ENCODE measurements at places on chromosomes 6 and 20.

GRCh38 chr6:85372188-85372914 lies 77.5 kb upstream of the NT5E start:
- DNase-seq, result no peak

DNA sequence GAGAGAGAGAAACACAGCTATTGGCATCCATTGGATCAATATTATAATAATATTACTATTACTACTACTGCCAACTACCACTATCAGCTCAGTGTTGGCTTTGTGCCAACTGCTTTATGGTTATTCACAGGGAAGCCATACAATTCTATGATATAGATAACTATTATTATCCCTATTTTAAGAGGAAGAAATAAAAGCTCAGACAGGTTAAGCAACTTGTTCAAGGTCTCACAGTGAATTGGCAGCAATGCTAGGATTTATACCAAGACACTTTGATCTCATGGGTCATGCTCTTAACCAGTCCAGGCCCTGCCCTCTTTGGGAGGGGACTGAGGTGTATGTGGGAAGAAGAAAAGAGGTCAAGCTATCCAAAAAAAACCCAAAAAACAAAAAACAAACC lies 82.0 kb upstream of the TRAF3IP2 start:
- DNase-seq, result no peak

- DNase-seq, result no peak
Measured at GRCh38 chr20:90651-91050, 3.2 kb downstream of the DEFB125 start.

DNA sequence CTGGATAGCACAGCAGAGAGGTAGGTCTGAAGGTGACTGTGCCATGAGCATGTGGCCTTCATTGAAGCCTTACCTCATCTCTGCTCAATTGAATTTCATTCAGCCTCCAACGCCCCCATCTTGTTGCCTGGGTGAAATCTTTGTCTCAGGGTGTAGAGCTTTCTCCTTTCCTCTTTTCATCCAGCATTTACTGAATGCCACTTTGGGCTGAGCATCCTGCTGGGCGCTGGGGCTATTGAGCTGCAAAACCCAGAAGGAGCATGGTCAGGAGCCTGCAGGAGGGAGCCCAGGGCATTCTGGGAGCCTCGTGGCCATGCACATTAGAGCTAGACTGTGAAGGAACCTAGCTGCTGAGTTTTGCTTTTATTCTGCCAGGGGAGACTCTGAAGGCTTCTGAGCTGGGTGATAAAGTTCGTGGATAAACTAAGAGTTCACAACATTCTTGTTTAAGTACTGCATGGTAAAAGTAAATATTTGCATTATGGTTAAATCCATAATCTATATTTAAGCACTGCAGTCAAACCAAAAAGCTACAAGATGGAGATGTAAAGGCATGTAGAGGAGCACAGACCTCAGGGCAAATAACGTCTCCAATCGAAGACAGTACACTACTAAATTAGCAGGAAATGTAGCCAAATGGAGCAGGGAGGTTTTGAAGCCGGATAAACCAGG lies 13.2 kb upstream of the ASXL1 start:
- DNase-seq, result no peak

- DNase-seq, result no peak
Measured at GRCh38 chr6:41002168-41002567, 36.9 kb downstream of the UNC5CL start.

- DNase-seq, result no peak
Measured at GRCh38 chr20:48738399-48739304, 89.1 kb downstream of the PREX1 start.

GRCh38 chr20:15917283-15917682 lies 656.0 kb downstream of the KIF16B start:
- no peak for DNase-seq

- no peak for DNase-seq
Measured at GRCh38 chr6:110398778-110399177, 16.6 kb downstream of the DDO start.

- DNase-seq, result no peak
Measured at GRCh38 chr20:10978019-10978702, 304.4 kb upstream of the JAG1 start.

DNA sequence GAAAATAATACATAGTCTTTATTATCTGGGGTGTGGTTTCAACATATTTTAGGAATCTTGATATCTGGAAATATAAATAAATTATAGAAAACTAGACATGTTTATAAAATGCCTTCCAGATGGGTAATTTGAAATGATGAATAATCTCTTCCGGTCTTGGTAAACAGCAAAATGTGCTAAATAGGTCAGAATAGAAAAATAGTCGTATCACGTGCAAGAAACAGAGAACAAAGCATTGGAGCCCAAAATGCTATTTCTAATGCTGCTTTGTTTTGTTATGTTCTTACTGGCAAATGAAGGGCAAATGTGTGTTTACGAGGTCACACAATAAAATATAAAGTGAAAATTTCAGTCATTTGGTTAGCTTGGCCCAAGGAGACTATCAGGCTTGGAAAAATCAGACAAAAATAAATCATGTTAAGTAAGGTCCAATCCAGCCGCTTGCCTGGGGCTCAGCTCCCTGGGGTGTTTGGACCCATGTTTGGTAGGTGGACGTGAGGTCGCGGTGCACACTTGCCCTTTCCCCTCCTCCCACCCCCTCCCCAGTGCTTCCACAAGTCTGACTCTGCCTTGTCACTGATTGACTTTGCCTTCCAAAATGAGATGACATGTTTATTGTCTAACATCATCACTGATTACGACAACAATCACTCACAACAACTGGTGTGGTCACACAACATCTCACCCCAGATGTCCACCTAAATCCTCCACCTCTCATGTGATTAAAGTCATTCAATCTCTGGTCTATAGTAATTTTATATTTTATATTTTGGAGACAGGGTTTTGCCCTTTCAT lies 56.0 kb downstream of the RIN2 start:
- DNase-seq, result no peak

DNA sequence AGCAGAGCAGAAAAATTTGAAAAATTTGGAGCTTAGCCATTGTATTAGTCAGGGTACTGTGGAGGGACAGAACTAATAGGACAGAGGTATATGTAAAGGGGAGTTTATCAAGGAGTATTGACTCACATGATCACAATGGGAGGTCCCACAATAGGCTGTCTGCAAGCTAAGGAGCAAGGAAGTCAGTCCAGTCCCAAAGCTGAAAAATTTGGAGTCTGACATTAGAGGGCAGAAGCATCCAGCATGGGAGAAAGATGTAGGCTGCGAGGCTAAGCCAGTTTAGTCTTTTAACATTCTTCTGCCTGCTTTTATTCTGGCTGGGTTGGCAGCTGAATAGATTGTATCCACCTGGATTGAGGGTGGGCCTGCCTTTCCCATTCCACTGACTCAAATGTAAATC lies 82.0 kb downstream of the SMPDL3A start:
- no peak for DNase-seq

- DNase-seq, result no peak
Measured at GRCh38 chr6:140463312-140463710, 1088.9 kb upstream of the CITED2 start.

GRCh38 chr20:19626896-19627295 lies 131.2 kb upstream of the RIN2 start:
- DNase-seq, result no peak

DNA sequence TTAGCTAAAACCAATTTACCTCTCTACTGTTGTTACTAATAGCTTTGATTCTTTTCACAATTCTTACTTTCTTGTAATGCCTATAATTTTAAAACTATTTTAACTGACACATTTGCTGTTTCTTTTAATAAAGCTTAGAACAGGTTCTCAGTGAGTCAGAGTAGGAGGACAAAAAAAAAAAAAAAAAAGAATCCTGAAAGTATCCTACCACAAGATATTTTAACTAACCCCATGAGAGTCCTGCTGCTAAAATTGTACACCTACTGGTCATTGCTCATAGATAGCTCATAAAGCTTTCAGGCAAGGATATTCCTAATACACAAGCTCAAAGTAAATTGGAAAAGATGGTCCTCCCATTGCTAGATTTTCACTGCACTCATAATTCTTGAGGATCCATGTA lies 301.0 kb downstream of the CENPW start:
- DNase-seq, result no peak

- DNase-seq, result no peak
Measured at GRCh38 chr6:95145457-95145856, 431.9 kb upstream of the MANEA start.

- DNase-seq, result no peak
Measured at GRCh38 chr20:50810063-50810462, 15.2 kb downstream of the BCAS4 start.

DNA sequence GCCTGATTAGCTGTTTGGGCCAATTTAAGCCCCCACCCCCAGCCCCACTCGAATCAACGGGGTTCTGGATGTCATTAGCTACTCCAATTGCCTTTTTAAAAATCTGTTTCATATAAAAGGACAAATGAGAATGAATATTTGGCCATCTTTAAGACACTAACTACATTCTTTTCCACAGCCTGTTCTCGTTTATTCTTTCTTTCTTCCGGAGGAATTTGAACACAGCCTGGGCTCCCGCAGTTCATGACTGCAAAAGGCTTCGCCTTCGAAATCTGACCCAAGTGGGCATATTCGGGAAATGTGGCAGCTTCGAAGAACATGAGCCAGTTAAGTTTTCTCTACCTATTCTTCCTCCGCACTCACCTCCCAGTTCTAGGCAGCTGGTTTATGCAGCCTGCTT lies 49.4 kb upstream of the NFATC2 start:
- DNase-seq, result no peak

DNA sequence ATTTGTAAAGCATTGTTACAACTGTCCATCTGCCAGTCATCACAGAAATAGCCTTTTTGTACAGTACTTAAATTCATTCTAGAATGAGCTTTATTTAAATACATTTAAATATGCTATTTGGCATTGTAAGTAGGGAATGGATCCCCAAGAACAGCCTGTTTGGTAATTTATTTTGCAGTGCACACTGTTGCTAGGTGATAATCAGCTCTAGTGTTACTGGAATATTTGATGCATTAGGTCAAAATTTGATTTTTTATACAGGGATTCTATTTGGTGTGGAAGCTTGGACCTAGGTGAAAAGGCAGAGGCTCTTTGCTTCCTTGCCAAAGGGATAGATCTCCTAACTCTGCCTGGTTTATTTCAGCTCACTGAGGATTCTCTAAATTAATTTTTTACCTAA lies 593.7 kb downstream of the EPM2A start:
- no peak for DNase-seq

DNA sequence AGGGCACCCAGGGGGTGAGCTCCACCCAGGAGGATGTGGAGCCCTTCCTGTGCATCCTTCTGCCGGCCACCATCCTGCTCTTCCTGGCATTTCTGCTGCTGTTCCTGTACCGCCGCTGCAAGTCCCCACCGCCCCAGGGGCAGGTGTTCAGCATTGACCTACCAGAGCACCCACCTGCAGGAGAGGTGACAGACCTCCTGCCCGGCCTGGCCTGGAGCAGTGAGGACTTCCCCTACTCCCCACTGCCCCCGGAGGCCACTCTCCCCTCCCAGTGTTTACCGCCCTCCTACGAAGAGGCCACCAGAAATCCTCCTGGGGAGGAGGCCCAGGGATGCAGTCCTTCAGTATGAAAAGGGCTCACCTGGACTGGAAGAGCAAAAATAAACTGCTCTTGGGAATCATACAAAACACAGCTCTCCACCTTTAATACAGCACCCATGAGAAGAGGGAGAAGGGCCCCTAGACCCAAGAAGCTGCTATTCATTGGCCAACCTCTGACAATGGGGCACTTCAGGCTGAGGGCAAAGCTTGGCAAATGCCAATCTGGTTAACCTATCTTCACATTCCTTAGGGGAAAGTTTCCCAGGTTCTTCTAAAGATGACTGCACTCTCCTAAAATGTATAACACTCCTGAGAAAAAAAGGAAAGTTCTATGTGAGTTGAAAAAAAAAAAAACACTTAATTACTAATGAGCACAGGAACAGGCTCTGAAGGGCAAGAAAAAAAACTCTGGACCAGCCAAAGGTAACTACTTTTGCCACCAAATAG lies 5.0 kb downstream of the SMIM28 start:
- no peak for DNase-seq
